Ascending aorta (tissue), 2 donors: ENCODE measurements at places on chromosomes 3 and 15. TPM values are rescaled to one million over a fixed set of nuclear protein-coding genes. Genes with fewer than 3 reads are reported as not detected.

TLR9 gene
- total RNA-seq: not detected

GOLGA6L10 gene
- total RNA-seq: 1.5 TPM

DNA sequence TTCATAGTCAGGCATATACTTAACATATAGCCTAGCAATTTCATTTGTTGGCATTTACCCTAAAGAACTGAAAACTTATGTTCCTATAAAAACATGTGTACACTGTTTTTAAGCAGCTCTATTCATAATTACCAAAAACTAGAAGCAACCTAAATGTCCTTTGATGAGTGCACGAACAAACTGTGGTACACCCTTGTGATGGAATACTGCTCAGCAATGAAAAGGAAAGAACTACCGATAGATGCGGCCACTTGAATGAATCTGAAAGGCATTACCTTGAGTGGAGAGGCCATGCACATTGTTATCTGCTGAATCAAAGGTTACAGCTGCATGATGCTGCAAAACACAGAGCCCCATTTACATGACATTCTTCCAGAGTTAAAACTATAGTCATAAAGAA is 44.7 kb downstream of the CFAP92 start:
- DNase-seq: no peak

GRCh38 chr15:29601811-29602210 is 220.5 kb downstream of the TJP1 start:
- DNase-seq: no peak

DNA sequence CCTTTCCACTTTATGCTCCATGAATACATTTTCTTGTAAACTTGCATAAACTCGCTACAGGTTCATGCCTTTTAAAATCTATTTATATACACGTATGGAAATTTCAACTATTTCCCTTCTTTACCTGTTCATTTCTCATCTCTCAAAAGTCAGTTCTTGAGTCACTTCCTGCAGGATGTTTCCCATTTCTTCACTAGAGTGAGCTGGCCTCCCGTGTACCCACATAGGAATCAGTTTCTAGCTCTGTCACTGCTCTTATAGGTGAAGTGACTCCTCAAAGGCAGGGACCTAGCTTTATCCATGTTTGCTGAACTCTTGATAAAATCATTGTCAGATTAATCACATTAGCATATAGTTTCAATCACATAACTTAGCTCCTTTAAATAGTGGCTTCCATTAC is 259.7 kb downstream of the EPHA3 start:
- no peak for DNase-seq

DNA sequence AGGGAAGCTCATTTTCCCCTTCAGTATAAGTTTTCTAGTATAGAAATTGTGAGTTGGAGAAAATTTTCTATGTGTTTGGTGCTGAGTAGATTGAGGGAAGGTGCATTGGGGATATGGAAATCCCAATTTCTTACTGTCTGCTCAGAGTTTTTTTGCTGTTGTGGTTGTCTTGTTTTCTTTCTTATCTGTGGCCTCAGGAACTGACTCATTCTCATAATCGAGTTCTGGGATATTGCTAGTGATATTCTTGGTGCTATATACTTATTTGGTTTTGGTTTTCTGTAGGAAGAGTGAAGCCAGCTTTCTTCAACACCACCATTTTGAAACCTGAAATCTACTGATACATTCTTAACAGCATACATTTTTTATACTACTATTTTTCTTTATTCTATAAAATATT is 869.2 kb downstream of the DIPK2A start:
- no peak for DNase-seq

DNA sequence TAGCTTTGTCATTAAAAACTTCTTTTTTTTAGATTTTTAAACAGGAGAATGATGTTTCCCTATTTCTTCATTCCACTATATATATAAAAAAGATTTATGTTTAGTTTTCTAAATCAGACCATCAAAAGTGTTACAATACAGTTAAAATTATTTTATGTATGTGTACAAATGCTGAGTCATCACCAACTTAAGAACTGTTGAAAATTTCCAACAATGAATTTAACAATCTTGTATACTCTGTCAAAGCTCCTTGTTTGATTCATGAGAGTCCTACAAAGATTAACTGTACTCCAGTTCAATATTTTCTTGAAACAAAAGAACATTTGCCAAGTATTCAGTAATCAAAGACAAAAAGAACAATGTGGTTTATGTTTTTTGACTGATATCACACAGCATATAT is 82.0 kb downstream of the POLQ start:
- DNase-seq: no peak

DNA sequence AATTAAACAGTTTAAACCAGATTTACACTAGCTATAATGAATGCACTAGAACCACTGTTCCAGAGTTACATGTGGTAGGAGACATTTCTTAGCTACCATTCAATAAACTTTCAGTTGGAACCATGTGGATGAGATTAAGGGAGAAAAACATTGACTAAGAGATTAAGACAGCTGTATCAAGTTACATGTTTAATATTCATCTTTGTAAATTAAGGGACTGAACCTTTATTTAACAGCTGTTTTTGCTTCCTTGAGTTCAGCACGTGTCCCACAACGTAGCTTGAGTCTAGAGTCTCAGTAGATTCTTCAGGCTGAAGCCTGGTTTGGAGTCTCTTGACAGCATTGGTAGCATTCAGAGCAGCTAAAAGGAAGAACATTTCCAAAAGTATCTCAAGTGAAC is 27.2 kb upstream of the CFAP44 start:
- no peak for DNase-seq

GRCh38 chr3:15983232-15983631 is 185.5 kb upstream of the ANKRD28 start:
- no peak for DNase-seq

DNA sequence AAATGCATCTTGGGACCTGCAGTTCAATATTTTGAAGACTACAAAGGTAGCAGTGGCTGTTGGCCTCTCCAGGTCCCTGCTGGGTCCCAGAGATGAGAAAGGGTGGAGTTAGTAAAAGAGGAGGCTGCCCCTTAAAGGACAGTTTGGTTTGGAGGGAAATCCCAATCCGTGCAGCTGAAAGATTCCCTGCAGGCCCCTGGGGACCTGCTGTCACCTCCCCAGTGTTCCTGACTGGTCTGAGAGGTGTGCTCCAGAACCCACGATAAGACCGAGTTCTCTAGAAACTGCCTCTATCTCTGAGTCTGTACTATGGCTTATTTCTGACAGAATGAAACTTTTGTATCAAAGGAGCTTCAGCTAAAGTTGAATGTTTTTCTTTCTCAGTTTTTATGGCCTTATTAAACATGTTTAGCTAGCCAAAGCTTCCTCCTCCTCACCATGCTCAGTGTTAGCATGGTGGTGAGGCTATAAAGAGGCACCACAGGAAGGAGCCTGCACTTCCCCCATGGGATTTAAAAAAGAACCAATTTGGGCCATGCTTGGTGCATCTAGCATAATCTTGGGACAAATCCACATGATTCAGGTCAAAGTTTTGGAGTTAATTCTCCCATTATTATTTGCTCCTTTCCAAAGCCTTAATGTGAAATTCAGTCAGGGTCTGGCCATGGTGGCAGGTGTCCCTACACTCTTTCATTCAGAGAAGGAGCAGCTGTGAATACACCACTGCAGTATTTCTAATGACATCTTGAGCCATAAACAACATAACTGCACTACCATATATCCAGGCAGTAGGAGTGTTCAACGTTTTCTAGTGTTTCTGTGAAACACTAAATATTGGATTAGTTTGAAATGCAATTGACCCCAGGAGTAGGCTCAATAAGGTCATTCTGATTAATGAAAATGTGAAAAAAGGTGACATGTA is 74.4 kb downstream of the ATP1B3 start:
- no peak for DNase-seq

- no peak for DNase-seq
Measured at GRCh38 chr15:89396723-89397652, 62.4 kb upstream of the POLG start.

DNA sequence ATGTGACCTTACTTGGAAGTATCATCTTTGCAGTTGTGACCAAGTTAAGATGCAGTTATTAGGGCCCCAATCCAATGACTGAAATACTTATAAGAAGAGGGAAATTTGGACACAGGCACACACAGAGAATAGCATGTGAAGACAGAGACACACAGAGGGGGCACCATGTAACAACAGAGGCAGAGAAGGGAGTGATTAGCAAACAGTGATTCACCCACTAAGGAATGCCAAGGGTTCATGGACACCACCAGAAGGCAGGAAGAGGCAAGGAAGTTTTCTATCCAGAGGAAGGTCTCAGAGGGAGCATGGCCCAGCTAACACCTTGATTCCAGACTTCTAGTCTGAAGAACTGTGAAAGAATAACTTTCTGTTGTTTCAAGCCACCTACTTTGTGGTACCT is 25.0 kb downstream of the SIDT1 start:
- DNase-seq: no peak

DNA sequence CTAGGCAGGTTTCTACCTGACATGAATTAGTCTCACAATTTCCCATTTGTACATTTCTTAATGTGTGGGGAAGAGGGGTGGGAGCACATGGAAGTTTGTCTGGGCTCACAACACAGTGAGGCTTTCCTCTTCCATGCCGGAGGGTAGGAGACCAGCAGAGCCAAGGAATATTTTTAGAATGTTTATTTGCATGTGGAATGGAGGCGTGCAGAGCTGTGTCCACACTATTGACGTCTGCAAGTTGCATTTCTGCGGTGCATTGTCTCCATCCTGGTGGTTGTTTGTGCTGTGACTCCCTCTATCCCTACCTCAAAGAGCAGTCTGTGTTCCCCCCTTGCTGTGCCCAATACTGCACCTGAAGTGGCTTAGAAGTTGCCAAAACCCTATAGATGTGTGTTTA is 103.1 kb upstream of the LRTM1 start:
- no peak for DNase-seq
